Natural killer cell treated with Interleukin-12 subunit alpha and Interleukin-12 subunit beta and Interleukin-15 and Interleukin-18, amount 100 ng/mL, for 72 hours (primary cell): ENCODE measurements at places on chromosomes 5 and 9. TPM values are rescaled to one million over a fixed set of nuclear protein-coding genes. Genes with fewer than 3 reads are reported as not detected.

DNA sequence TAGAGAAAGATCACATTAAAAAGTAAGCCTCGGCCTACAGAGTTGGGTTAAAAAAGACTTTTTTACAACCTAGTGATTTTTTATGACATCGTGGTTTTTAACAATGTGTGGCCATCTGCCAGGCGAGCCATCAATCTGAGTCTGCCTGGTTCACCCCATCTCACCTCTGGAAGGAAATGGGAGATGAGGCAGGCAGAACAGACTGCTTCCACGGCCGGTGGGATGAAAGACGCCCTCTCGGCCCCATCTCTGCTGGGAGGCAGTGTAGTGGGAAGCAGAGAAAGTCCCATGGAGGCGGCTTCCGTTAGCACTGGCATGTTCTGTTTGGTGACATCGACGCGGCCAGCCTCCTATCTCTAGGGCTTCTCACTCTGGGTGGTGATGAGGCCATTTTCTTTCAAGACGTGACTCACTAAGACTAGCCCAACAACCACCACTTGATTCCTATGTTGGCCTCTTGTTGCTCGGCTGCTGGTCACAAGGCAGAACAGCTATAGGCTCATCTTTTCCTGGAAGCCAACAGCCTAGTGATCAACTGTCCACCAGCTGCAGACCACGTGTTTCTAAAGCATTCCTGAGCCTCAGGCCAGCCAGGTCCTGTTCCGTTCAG, 132.4 kb upstream of the OTULINL start:
- DNase-seq = no peak

DNA sequence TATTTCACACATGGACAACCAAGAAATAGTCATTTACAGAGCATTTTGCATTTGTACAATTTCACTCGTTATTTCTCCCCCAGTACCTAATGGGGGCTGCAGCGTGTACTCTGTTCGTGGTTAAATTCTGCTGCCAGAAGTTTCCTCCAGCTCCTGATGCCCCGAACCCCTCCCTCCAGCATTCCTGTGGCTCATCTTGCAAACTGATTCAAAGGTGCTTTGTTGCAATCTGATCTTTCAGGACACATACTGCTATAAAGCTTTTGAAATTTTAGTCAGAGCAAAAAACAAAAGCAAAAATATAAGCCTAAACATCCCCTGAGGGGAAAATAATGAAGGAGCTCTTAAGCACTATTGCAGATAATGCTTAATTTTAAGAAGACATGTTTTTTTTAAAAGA, 27.7 kb downstream of the UBLCP1 start:
- no peak for DNase-seq

DNA sequence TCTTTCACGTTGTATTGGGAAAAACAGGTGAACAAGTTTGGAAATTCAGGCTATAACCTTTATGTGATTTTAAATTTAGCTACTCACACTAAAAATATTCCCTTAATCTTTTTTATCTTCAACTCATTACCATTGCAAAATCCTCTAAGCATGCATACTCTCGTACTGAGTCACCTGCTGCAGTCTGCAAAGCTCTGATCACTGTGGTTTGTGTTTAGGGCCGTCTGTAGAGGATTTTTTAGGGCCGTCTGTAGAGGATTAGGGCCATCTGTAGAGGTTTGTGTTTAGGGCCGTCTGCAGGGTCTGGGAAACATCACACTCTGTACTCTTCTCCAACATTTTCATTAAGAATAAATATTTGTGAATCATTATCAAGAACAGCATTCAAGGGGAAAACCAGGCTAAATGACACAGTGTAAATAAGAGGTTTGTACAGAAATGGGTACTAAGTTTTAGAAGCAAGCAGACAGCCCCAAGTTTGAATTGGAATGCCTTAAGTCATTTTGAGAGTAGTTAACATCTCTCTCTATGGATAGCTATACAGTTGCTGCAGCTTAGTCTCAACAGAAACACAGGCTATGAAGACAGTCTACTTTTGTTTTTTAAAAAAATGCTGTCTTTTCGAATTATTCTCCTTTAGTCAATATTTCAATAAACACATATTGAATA, 155.0 kb upstream of the TSLP start:
- DNase-seq = no peak

DNA sequence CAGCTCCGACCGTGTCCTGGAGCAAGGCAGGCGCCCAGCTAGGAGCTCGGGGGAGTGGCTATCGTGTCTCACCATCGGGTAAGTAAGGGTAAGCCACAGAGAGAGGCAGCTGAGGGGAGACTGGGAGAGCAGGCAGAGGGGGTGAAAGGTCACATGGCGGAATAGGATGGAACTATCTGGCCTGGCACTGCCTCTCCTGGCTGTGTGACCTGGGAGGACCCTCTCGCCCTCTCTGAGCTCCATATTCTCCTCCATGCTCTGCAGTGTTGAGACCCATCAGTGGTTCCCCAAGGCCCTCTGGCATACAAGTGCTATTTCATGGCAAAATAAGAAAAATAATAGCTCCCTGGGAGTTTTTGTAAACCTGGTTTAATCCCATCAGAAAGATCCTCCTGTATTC, 43.9 kb upstream of the ASS1 start:
- no peak for DNase-seq

DNA sequence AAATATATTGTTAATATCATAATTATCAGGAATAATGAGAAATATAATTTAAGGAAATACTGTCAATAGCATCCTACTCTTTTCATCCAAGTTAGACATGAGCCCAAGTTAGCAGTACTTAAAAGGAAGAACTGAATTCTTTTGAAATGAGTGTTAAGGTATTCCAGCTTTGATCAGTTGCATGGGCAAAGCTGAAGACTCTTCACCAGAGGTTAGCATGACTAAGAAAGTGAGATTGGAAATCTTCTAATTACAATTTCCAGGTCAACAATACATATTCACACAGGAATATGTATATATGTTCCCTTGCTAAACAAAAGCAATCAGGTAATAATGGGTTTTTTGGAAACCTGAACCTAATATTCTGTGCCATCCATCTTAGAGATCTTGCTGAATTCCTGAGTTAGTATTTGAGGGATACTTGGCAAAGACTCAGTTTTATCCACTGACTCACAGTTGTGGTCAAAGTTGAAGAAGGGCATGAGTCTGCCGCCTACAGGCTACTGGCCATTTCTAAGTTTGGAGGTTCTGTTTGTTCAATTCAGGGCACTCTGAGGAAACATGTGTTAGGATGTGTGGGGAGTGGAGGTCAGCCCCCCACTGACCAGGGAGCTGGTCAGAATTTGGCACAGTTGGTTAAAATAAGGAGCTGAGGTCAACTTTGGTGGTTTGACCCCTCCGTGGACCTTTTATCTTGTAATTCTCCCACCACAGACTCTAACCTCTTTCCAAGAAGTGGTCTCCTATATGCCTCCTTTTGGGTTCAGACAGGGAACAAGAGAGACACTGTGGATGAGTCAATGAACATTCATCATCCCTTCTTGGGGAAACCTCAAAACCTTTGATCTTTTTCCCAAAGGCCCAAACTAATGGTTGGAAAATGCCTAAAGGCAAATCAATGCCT, 118.3 kb downstream of the PIK3R1 start:
- DNase-seq = no peak

- DNase-seq = no peak
Measured at GRCh38 chr5:155974369-155974768, 352.6 kb upstream of the SGCD start.

DNA sequence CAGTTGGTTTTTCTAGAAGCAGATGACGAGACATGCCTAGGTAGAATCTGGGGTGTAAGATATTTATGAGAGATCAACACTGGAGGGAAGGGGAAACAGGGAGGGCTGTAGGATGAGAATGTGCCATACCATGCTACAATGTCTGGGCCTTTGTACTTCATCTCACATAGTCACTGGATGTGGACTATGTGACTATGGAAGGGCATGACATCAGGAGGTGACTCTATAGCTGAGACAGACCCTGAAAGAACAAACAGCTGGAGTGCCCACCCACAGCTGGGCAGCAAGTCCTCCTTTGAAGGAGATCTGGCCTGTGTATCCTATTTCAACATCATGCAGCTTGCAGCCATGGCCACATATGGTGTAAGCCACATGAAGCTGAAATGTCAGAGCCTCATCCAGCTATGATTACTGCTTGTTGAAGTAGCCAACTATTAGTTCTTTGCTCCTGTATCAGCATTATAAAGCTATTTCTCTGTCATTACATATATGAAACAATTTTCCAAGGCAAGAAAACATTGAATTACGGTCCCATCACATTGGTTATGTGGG, 46.2 kb upstream of the KIF2A start:
- DNase-seq = no peak

The GPR150 gene
- not detected for total RNA-seq

The CENPK gene
- 44.5 TPM for total RNA-seq
